Coronary artery (tissue), 2 donors: ENCODE measurements at places on chromosomes 2 and 18.

- DNase-seq: no peak
Measured at GRCh38 chr2:237060534-237061312, 25.0 kb upstream of the COPS8 start.

DNA sequence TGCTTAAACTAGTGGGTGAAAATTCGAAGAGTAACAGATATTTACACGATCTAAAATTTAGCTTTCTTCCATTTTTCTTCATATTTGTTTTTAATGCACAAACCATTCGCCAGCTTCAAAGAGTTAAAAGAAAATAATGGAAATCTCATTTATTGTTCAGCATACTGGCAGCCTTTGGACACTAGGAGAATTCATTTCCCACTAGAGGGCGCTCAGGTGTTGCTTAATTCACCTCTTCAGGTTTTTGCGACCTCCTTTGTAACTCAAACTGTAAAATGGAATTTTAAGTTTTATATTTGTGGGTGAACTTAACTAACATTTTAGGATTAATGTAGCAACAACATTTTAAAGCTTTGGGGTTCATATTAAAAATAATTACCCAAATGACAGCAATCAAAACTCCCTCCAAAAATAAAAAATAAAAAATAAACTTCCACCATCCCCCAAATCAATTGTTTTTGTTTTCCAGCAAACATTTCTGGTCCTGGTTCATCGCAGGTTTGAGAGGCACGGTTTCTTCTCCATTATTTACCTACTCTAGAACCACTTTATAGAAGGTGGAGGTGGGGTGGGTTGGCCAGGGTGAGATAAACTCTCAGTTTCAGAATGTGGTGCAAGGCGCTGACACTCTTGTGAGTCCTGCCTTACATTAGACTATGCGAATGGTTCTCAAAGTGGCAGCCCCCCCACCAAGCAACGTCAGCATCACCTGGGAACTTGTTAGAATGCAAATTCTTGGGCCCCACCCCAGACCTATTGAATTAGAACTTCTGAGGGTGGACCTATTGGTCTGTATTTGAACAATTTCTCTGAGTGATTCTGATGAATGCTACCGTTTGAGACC, 24.7 kb upstream of the PNPT1 start:
- DNase-seq: no peak

DNA sequence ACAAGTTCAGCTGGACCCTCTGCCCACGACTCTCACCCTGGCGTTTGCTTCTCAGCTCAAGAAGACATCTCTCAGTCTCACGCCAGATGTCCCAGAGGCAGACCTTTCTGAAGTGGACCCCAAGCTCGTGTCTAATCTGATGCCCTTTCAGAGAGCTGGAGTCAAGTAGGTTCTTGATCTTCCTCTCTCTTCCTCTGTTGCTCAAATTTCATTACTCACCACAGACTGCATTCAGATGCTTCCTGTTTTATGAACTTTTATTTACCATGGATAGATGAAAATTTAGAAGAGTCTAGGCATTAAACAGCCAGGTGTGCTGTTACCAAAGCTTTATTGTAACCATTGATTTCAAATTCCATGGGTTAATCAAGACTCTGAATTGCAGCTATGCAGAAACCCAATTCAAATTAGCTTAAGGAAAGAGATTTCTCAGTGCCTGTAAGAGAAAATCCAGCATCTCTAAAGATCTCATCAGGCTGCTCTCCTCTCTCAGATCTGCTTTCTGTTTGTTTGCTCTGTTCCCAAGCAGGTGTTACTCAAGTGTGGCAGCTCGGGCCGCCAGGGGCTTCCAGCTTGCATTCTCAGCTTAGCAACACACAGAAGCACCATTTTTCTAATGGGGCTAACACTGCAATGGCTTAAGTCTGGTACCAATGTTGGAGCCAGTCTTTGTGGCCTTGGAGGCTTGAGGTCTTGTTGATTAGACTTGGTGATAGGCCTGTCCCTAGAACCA, 16.5 kb downstream of the SMARCAL1 start:
- no peak for DNase-seq

DNA sequence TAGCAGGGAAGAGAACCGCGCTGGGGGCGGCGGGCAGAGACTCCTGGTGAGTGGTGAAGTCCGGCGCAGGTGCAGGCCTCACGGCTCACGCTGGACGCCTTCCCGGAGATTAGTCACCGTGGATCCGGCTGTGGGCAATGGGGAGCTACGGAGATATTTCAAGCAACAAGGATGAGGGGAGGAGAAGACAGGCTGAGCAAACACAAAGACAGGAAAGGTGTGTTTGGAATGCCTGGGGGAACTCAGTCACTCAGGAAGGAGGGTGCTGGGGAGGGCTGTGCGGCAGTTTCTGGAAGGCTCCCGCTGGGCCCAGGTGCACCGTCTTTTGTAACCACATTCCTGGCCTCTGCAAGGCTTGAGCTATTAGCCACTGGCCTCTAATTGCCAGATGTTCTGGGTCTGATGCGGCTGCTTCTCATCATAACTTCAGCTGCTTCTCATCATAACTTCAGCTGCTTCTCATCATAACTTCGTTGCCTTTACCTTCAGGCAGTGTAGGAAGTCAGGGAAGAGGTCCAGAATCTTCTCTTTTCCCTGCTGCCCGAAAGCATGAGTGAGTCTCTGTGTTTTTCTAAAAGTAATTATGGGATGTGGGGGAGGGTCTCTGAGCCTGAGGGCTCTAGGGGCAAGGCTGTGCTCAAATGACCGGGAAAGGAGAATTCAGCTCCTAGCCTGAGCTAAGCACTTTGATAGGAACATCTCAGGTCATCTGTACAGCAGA, 118.9 kb downstream of the PXDN start:
- peak; percentile 71 for DNase-seq

DNA sequence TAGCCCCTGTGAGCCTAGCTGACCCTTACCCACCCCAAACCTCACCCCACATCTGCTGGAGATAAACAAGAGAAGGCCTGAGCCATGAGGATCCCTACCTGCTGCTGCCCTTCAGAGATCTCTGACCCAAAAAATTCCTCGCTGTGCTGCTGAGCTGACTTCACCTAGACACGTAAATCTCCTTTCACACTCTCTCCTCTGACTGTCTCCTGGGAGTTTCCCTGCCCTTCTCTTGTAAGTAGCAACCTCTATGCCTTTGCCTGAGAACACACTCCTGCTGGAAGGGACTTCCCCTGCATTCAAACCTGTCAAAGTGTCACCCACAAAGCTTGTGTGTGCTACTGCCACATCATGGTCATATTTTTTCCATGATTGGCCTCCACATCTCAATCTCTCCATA, 134.2 kb upstream of the NOL4 start:
- DNase-seq: no peak
